T47D (cell line): ENCODE measurements at places on chromosomes 7 and 10.

- DNase-seq = no peak
These were observed 107.1 kb upstream of the FAM20C start for GRCh38 chr7:85074-85882.

DNA sequence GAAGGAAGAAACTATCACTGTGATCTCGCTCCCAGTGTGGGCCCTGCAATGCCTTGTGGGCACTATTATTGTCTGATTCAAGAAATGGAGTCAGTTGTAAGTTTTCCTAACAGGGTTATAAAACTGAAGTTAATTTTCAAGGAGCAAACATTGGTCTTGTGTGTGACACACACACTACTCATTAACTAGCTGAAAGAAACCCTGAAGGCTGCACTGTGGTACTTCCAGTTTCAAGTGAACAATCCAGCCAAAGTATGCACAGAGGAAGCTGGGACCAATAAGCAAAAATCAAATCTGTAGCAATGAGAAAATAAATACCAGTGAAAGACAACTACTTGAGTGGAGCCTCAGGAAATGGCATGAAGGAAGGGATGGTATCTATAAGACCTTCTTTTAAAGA is 506.6 kb upstream of the POT1 start:
- DNase-seq = no peak

DNA sequence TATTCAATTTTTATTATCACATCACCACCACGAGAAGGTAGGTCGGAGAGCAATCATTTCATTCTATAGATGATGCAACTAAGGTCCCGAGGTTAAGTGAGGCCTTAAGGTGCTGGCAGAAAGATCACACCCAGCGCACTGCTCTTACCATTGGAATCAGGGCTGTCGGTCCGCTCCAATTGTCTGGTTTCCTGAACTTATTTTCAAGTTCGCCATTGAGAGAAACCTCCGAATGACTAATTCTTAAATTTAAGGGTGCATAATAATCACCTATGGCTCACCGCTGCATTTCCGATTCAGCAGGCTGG is 625 bp upstream of the GSTO2 start:
- no peak for DNase-seq

DNA sequence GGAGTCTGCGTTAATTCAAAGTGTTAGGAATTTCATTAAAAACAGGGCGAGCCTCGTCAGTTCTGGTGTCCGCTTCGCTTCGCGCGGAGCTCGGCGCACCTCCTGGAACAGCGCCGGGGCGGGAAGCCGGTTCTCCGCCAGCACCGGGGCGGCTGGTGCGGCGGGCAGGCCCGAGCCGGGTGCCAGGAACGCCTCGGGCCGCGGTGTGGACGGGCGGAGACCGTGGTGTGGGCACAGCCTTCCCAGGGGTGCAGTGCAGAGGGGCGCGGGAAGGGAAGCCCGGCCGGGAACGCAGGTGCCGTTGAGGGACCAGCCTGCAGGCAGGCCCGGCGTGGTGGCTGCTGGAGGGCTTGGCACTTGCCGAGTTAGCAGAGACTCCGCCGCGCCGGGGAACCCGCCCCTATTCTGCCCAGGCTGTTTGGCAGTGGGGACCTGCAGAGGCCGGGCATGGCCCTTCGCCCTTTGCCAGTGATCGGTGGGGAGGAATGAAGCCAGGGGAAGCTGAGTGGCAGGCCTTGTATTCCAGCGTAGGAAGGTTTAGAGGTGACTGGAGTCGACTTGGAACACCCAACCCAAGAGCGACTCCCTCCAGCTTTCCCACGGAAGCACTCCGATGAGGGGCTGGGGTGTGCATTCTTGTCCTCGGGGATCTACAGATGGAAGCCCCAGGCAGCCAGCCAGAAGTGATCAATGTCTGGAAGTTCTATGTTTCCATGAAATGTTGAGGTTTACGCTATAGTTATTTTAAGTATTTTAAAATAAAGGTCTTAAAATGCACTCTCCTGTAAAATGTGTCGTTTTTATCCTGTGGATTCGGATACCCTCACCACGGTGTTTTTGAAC is 945 bp upstream of the RHEB start:
- DNase-seq = peak; percentile 42
